Aorta (tissue), 5 donors: ENCODE measurements at places on chromosomes 11 and 22. TPM values are rescaled to one million over a fixed set of nuclear protein-coding genes. Genes with fewer than 3 reads are reported as not detected.

DNA sequence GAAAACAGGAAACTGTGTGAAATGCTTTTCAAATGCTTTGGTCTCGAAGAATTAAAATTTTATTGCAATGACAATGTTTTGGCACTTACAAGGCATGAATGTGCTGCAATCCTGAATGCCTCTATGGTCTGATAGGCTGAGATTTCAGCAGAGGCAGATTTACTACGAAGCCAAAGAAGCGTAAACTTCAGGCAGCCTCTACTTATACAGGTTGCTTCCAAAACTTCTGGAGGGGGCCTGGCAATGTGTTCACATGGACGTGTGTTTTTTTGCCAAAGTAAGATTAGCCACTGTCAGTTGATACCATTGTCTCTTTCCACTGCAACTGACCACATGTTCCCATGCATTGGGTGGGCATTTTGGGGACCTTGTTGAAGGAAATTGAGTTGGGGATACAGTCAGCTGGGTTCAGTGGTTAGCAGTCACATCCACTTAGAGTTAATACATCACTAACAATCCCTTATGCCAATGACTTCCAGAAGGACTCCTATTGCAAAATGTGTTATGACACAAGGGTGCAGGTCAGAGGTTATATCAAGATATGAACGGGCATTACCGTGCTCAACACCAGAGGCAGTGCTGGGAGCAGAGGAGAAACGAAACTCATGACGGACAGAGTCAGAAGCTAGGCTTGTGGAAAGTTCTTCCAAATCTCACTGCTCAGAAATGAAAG is 48.8 kb downstream of the ABTB2 start:
- no peak for DNase-seq
- H3K36me3 ChIP-seq: no peaks in the 10 kb centered on the region
- no peak overlapping the region for H3K4me3 ChIP-seq
- H3K27ac ChIP-seq: no peak overlapping the region
- no peaks in the 10 kb centered on the region for H3K27me3 ChIP-seq

DNA sequence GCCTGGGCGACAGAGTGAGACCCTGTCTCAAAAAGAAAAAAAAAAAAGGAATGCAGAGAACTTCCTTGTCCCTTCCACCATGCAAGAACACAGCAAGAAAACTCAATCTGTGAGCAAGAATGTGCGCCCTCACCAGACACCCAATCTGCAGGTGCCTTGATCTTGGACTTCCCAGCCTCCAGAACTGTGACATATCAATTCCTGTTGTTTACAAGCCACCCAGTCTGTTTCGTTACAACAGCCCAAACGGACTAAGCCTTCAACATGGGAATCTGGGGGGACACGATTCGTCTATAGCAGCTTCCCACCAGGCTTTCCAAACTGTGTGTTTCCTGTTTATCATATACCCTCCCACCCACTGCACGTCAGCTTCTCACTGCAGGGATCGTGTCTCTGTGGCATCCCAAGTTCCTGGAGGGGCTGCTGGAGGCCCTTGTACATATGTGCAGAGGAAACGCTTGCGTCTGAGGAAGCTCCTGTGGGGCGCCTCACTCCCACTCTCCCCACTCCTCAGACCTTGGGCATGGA is 11.0 kb upstream of the PSMC3 start:
- no peak overlapping the region for H3K4me3 ChIP-seq
- DNase-seq: no peak
- no peaks in the 10 kb centered on the region for H3K36me3 ChIP-seq
- no peaks in the 10 kb centered on the region for H3K27me3 ChIP-seq

- no peaks in the 10 kb centered on the region for H3K36me3 ChIP-seq
- H3K4me3 ChIP-seq: peak overlapping the region; percentile 14
- no peaks in the 10 kb centered on the region for H3K4me1 ChIP-seq
- peak overlapping the region; percentile 90 for H3K27ac ChIP-seq
These were observed 15.2 kb downstream of the BCL9L start for GRCh38 chr11:118910309-118911112.

DNA sequence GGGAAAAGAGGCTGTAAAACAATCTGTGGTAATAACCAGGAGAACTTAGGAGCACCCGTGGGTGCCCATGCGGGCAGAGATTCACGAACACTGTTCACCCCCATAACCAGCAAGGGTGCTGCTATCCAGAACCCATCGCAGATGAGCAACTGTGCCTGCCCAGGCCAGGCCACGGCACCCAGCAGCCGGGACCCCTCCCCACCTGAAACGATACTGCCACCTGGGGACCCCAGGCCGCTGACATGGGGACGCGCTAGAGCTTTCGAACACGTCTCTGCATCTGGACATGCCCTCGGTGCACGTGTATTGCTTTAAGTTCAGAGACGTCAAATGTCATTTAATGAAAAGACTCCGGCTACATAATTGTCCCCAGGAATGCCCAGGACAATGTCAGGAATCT is 14.3 kb upstream of the MUC2 start:
- H3K27ac ChIP-seq: no peak overlapping the region
- no peak overlapping the region for H3K4me3 ChIP-seq

DNA sequence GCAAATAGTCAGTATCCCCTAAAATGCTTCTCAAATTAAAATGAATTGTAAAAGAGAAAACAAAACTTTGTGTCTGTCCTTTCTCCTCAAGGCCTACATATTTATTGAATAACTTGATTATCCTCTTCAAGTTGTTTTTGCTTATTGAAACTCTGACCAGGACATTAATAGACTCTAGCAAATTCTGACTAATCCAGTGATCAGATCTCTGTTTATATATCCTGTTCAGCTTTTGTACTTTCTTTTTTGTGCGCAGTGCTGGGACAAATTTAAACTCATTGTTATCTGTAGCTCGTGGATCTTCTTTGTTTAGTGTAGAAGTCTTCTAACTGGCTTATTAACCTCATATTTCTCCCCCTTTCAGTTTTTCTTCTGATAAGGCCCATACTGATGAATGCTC is 139.9 kb upstream of the SORL1-AS1 start:
- no peaks in the 10 kb centered on the region for H3K36me3 ChIP-seq
- DNase-seq: no peak
- H3K4me1 ChIP-seq: no peaks in the 10 kb centered on the region
- no peak overlapping the region for H3K27ac ChIP-seq

DNA sequence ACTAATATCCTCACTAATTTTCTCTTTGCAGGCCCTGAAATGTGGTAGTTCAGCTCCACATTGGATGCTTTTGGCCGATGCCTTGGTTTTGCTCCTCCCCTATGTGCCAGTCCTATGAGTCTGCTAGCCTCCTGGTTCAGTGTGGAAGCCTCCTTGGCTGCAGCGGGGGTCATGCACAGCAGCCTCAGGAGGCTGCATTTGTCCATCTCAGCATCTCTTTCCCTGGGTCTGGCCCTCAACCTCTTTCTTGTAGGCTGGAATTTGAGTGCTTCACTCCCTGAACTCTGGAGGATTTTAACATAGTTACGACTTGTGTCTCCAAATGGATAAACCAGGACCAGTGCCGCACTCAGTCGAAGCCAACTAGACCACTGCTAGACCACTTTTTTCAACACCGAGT is 34.9 kb downstream of the SCUBE2 start:
- H3K27me3 ChIP-seq: no peaks in the 10 kb centered on the region
- H3K27ac ChIP-seq: no peak overlapping the region
- peaks cover 5% of the 10 kb centered on the region for H3K4me1 ChIP-seq
- no peak overlapping the region for H3K4me3 ChIP-seq
- no peaks in the 10 kb centered on the region for H3K36me3 ChIP-seq
- DNase-seq: no peak

DNA sequence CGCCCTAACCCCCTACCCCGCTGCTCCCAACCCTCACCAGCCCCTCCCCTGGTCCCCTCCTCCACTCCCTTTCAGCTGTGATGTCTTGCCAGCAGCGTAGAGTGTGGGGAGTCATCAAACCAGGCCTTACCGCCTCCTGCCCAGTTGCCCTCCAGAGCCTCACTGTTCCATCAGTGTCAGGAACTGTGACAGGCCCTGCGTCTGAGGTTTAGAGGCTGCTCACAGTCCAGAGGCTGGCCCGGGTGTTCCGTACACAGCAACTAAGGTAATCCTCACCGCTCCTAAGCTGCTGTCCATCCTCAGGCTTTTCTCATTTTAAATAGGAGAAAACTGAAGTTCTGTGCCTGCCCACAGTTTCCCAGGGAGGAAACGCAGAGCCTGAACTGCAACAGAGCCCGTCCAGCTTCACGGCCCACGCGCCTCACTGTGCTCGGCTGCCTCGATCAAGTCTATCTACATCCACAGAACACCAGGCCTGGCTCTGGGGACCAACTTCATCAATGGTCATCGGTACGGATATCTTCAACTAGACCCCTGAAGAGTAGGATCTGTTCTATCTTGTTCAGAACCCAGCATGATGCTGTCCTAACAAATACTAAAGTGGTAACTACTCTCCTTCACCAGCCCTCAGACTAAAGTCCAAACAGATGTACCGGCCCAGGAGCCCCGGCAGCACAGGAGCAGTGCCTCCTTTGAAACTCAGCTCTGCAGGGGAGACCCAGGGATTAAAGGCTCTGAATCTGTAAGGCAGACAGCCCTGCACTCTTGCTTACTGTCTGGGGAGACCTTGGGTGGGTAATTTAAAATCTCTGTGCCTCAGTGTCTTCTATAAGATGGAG is 10.3 kb downstream of the VPS37C start:
- H3K27ac ChIP-seq: peak overlapping the region; percentile 17
- H3K4me3 ChIP-seq: no peak overlapping the region
- DNase-seq: peak; percentile 45
- H3K36me3 ChIP-seq: no peaks in the 10 kb centered on the region

GRCh38 chr11:79121351-79121750 is 319.5 kb downstream of the TENM4 start:
- no peak for DNase-seq
- H3K4me1 ChIP-seq: no peaks in the 10 kb centered on the region
- no peaks in the 10 kb centered on the region for H3K27me3 ChIP-seq
- H3K4me3 ChIP-seq: no peak overlapping the region

GRCh38 chr11:33291004-33291777 is 34.0 kb downstream of the HIPK3 start:
- H3K27ac ChIP-seq: no peak overlapping the region
- H3K36me3 ChIP-seq: peaks cover 5% of the 10 kb centered on the region

DNA sequence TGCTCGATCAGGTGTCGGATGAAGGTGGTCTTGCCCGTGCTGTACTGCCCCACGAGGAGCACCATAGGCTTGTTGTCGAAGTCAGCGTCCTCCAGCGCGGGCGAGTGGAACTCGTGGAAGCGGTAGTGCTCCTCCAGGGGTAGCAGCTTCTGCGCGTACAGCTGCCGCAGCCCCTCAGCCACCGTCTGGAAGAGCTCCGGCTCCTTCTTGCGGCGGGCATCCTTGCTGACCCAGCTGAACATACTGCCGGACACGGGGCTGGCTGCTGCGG is 263 bp downstream of the EHD1 start:
- H3K36me3 ChIP-seq: no peaks in the 10 kb centered on the region
- H3K27me3 ChIP-seq: no peaks in the 10 kb centered on the region
- H3K27ac ChIP-seq: no peak overlapping the region
- DNase-seq: no peak
- no peaks in the 10 kb centered on the region for H3K4me1 ChIP-seq

GRCh38 chr11:125995313-125995712 is 49.5 kb downstream of the VSIG10L2 start:
- H3K4me3 ChIP-seq: no peak overlapping the region
- no peaks in the 10 kb centered on the region for H3K27me3 ChIP-seq
- DNase-seq: no peak
- H3K4me1 ChIP-seq: no peaks in the 10 kb centered on the region
- no peak overlapping the region for H3K27ac ChIP-seq

GRCh38 chr22:23204125-23204488 is 23.8 kb downstream of the BCR start:
- peak overlapping the region; percentile 49 for H3K27ac ChIP-seq
- H3K27me3 ChIP-seq: no peaks in the 10 kb centered on the region
- H3K4me3 ChIP-seq: no peak overlapping the region
- H3K36me3 ChIP-seq: no peaks in the 10 kb centered on the region

GRCh38 chr22:17152340-17152739 is 6.7 kb downstream of the HDHD5 start:
- H3K4me1 ChIP-seq: no peaks in the 10 kb centered on the region
- no peak overlapping the region for H3K27ac ChIP-seq
- no peak for DNase-seq
- H3K27me3 ChIP-seq: no peaks in the 10 kb centered on the region
- no peak overlapping the region for H3K4me3 ChIP-seq

DNA sequence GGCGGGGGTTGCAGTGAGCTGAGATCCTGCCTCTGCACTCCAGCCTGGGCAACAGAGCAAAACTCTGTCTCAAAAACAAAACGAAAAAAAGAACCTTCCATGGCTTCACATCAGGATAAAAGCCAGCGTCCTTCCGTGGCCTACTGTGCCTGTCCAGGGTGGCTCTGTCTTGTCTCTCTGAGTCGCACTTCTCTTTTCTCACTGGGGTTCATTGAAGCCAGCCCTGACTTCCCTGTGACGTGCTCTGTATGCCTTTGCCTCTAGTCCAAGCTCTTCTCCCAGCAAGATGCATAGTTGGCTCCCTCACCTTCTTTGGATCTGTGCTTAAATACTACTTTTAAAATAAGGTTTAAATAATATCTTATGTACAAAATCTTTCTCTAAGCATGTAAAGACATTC is 11.6 kb downstream of the ATXN10 start:
- H3K4me3 ChIP-seq: no peak overlapping the region
- H3K27me3 ChIP-seq: no peaks in the 10 kb centered on the region
- H3K4me1 ChIP-seq: peaks cover 6% of the 10 kb centered on the region
- no peak overlapping the region for H3K27ac ChIP-seq
- H3K36me3 ChIP-seq: no peaks in the 10 kb centered on the region
- DNase-seq: peak; percentile 49

DNA sequence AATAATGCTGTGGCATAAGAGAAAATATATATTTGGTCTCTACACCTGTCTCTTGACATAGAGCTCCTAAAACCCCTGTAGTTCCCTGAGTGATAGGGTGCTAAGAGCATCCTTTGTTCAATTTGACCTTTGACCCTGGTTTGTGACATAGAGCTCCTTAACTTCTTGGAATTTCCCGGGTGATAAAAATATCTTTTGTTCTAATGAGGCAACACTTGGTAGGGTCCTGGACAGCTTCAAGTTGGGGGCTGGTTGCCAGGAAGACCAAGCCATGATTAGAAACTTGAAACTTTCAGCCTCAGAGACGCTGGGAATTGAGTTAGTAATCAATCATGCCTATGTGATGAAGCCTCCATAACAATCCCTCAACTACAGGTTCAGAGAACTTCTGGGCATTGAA is 105.4 kb downstream of the CASP12 start:
- DNase-seq: no peak
- H3K4me1 ChIP-seq: no peaks in the 10 kb centered on the region
- H3K4me3 ChIP-seq: no peak overlapping the region

DNA sequence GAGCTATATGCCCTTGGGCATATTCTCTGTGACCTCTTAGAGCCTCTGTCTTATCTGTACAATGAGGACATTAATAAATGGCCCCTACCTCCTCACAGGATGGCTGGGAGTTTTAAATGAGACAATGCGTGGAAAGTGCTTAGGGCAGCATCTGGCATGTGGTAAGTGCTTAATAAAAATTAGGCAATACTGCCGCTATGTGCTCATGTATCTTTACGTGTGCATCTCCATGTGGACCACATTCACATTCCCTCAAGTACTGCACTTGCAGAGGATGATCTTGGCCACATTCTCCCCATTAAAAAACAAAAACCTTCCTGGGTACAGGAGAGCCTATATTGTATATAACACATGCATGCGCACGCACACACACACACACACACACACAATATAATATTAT is 19.1 kb upstream of the BSX start:
- no peaks in the 10 kb centered on the region for H3K27me3 ChIP-seq
- no peak for DNase-seq
- H3K4me1 ChIP-seq: no peaks in the 10 kb centered on the region
- no peak overlapping the region for H3K4me3 ChIP-seq

MEI1 gene
- total RNA-seq: 2.0 TPM

DEUP1 gene
- total RNA-seq: not detected

MMP20 gene
- total RNA-seq: not detected

TIMP3 gene
- 298 TPM for total RNA-seq

TYR gene
- total RNA-seq: not detected

OR2D2 gene
- total RNA-seq: not detected

TP53I11 gene
- 54.5 TPM for total RNA-seq

NLRP14 gene
- total RNA-seq: not detected

CBLIF gene
- not detected for total RNA-seq
